CD8-positive, alpha-beta memory T cell (primary cell): ENCODE measurements at places on chromosomes 3 and 15.
A peak's percentile ranks its signal among the peaks of the same experiment; 100 is the strongest.

- no peak for DNase-seq
These were observed 35.5 kb upstream of the TIMP4 start for GRCh38 chr3:12194209-12194608.

DNA sequence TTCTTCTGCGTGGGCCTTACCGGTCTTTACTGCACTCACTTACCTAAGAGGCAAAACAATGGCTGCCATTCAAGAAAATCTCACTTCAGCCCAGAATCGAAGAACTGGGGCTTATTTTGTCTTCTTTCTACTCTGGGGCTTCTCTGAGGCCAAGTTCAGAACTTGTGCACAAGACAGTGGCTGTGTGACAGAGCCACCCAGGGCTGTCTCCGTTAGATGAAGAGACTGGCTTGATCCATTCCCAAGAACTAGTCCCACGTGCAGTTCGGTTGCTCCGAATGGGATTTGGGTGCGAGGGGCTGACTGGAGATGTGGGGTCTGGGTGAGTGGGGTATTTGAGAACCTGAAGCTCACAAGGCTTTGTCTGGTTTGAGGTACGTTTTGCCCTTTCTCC lies 795 bp upstream of the TCF12 start:
- no peak for DNase-seq

- no peak for DNase-seq
These were observed 1.9 kb downstream of the RAP2B start for GRCh38 chr3:153163756-153164550.

- peak; percentile 56 for DNase-seq
These were observed 3.6 kb downstream of the HERC1 start for GRCh38 chr15:63830113-63830512.

- no peak for DNase-seq
These were observed 1.2 kb downstream of the ERC2 start for GRCh38 chr3:56467108-56467507.

GRCh38 chr15:42693496-42693895 lies 43.4 kb downstream of the CDAN1 start:
- DNase-seq: no peak

DNA sequence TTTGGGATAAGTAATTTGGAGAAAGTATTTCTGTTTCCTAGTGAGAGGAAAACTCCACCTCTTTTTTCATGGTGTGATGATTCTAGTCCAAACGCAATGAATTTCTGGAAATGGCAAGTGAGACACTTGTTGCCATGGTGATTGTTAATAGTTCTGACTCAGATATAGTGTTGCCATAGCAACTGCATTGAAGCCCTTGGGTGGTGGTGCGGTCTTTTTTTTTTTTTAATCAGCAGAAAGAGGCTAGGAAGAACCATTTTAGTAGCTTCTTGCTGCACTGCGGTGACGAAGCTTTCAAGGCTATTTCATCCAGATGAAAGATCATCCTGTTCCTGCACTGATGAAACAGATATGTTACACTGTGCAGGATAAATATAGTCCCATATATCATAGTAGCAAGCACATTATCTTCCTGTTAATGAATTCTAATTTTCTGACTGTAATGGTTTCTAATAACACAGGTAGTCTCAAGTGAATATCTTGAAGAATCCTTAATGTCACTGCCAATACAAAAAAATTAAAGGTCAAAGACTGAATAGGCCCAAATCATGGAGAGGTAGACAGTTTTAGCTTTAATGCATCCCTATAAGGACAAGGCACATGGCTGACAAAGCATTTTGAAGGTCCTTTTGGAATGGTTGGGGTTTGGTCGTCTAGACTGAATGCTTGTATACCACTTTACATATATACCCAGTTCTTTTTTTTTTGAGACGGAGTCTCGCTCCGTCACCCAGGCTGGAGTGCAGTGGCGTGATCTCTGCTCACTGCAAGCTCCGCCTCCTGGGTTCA lies 125.1 kb upstream of the ZBTB20 start:
- DNase-seq: no peak

DNA sequence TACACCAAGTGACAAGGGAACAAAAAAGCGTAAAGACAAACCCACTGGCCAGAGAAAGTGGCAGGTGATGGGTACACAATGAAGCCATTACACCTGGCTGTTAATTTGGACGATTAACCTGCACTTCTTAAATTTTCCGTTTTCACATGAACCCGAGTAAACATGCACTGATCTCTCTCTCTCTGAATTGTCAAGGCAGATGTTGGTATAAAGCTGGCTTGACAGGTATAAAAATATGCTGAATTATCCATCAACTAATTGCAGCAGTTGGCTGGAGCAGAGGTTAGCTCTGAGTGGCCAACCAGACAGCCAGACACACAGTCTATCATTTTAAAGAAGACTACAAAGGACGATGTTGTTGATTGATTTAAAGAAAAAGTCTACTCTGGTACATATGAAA lies 561.7 kb upstream of the ALCAM start:
- DNase-seq: no peak

GRCh38 chr15:28904541-28905315 lies 19.0 kb downstream of the APBA2 start:
- DNase-seq: no peak

- DNase-seq: no peak
These were observed 15.8 kb upstream of the SST start for GRCh38 chr3:187685948-187686347.

GRCh38 chr3:29693863-29694262 lies 413.0 kb downstream of the RBMS3 start:
- DNase-seq: no peak

DNA sequence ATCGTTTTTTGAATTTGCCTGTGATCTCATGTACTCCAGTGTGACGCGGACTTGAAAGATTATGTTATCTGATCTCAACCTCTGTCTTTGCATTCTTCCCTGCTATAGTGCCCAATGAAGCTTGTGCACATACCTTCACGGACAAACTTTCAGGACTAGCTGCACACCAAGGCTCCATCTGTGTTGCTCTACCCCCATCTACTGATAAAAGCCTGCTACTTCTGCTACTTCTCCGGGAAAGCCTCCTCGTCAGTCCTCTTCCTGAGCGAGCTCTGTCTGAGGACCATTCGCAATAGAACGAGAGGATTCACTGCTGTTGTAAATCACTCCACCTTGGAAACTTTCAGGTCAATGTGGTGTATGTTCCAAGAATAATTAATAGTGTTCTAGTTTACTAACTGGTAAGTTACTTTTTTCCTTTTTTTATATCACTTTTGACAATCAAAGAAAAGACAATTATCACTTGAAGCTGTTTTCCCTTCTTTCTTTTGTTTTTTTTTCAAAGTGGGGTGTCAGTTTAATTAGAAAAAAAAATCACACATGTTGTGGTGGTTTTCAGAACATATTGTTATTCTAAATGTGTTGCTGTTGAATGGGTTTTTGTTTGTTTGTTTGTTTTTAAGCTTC lies 217.6 kb downstream of the ARRDC4 start:
- DNase-seq: peak; percentile 41

GRCh38 chr3:146830231-146830630 lies 225.1 kb upstream of the PLSCR5 start:
- DNase-seq: no peak

- no peak for DNase-seq
These were observed at the start of gene DCLK3 for GRCh38 chr3:36763850-36764703. TSS of gene DCLK3 (minus strand) at chr3:36764553. CDS start at chr3:36764263, 290 bp downstream.

GRCh38 chr3:49644684-49645083 lies 29.5 kb upstream of the APEH start:
- DNase-seq: no peak

GRCh38 chr15:40785814-40786213 lies 16.0 kb downstream of the C15orf62 start:
- no peak for DNase-seq

GRCh38 chr15:98324341-98324970 lies 323.9 kb upstream of the IGF1R start:
- no peak for DNase-seq
